T follicular helper cell (primary cell): ENCODE measurements at places on chromosomes 5 and 9.

- DNase-seq = no peak
These were observed 175.2 kb downstream of the SAXO1 start for GRCh38 chr9:18857769-18858168.

- peak; percentile 6 for DNase-seq
These were observed 13.5 kb upstream of the ANKRD18B start for GRCh38 chr9:33510262-33511183.

- DNase-seq = no peak
These were observed 413.6 kb downstream of the ELAVL2 start for GRCh38 chr9:23412458-23412857.

GRCh38 chr5:36374266-36374862, 72.7 kb upstream of the RANBP3L start:
- no peak for DNase-seq

DNA sequence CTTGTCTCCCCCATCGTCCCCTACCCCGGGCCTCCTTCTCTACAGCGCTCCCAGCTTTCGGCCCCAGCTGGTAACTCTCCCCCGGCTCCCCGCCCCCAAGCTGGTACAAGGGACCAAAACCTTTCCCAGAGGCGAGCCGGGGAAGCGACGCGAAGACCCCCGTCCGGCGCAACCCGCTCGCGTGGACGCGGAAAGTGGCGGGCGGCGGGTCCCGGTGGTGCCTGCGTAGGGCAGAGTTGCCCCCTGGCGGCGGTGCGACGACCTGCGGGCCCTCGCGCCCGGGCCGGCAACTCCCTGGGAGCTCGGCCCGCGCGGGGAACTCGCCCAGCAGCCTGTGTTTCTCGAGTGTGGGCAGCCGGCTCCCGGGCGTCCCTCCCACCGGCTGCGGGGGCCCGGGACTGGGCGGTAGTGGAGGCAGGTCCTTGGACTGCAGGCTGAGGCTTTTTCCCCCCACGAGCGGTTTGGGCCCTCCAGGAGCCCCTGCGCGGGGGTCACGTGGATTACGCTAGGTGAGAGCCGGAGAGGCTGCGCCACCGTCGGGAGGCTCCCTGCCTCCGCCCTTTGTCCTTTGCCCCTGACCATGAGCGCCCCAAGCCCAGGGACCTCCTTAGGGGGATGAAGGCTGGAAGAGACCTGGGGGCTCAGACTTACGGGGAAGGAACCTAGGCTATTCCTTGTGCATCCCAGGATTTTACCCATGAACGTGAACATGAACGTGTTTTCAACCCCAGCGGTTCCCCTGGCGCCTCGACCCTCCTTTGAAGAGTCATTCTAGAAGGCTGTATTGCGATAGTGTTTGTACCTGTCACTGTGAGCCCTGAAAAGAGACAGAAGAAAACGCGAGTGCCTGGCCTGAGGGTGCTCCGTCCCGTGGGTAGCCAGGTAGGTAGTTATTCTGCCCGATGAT, 2.9 kb upstream of the FOXD1 start:
- DNase-seq = peak; percentile 47

DNA sequence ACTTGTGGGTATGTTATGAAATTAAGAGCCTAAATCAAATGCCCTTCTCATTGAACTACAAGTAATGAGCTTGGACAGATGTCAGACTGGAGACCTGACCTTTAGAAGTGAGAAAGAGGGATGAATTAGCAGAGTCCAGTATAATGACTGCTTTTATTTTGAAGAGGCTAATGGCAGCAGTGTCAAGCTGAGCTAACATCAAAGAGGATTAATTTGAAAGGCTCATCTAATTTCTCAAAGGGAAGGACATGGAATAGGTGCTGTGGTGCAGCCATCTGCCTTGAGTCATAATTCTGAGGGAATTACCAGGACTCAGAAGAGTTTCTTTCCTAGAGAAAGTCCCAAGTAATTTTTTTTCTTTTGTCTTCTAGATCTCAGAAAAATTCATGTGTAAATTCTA, 57.6 kb downstream of the FAM81B start:
- DNase-seq = no peak

GRCh38 chr5:164553851-164554250, 1048.4 kb downstream of the MAT2B start:
- DNase-seq = no peak

- no peak for DNase-seq
These were observed 30.4 kb upstream of the SLIT3 start for GRCh38 chr5:169331292-169331852.

GRCh38 chr5:176677209-176677939, 30.1 kb downstream of the TSPAN17 start:
- no peak for DNase-seq

GRCh38 chr9:33187519-33188218, 20.5 kb upstream of the B4GALT1 start:
- no peak for DNase-seq

DNA sequence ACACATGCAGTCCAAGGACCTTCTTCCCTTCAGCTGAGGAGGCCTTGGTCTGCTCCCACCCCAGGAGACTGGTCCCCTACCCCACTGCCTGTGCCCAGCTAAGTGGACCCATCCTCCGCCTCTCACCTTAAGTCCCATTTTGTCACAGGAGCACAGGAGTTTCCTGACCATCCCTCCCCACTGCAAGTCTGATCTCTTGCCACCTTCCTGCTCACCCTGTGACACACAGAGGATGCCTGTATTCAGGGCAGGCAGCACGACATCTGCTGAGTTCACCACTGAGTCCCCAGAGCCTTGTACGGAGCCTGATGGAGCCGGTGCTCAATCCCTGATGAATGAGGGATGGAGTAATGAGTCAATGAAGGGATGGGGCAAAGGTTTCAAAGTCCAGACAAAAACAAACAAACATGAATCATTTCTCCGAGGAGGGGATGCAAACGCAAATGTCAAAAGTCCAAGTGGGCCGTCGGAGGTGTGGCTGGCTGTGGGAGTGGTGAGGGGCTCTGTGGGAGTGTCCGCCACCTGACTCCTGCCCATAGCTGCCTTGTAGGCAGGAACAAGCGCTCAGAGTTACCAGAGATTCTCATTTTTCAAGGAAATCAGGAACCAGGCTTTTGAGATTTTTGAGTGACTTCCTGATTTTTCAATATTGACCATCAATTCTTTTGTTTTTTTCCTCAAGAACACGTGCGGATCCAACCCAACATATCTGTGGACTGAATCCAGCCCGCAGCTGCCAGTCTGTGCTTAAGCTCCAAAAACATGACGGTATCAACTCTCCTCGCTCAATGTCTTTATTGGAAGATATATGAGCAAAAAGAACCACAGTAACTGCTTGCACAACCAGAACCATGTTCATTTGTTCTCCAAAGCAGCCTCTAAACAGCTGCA, 4.4 kb downstream of the RAPGEF1 start:
- DNase-seq = no peak

- DNase-seq = no peak
These were observed 78.4 kb upstream of the NR3C1 start for GRCh38 chr5:143481697-143482531.

- DNase-seq = no peak
These were observed 74.8 kb upstream of the RXRA start for GRCh38 chr9:134251296-134252069.

DNA sequence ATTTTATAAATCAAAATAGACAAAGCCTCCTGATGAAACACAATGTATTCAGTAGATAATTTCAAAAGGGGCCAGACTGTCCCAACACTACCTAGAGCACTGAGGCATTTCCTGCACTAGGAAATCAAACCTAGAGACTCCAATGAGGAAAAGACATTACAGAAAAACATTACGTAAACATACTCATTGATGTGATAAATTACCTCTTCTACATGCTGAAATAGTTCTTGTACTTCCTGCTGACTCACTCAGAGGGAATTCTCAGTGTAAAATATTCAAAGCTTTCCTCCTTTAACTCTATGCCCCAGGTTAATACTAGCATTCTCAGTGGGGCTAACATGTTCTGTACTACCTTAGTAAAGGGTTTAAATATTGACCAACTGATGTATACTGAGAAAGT, 178.0 kb downstream of the ESM1 start:
- DNase-seq = no peak

DNA sequence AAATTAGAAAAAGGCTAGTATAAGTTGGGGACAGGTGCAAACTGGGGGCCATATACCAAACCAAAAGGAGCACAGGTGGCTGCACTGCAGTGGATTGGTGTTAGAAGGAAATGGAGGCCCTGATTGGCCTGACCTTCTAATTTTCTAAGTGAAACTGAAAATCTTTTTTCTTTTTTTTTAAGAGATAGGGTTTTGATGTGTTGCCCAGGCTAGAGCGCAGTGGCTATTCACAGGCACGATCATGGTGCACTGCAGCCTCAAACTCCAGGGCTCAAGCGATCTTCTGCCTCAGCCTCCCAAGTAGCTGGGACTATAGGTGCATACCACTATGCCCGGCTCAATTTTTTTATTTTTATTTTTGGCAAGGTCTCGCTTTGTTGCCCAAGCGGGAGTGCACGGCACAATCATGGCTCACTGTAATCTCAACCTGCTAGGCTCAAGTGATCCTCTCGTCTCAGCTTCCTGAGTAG, 9.8 kb upstream of the CCDC69 start:
- no peak for DNase-seq

- DNase-seq = no peak
These were observed 80.1 kb upstream of the PLEKHG4B start for GRCh38 chr5:11898-12297.

- DNase-seq = no peak
These were observed 37.7 kb upstream of the CSNK1G3 start for GRCh38 chr5:123474228-123474627.

- DNase-seq = no peak
These were observed 25.4 kb upstream of the UBAC1 start for GRCh38 chr9:135986605-135987004.

DNA sequence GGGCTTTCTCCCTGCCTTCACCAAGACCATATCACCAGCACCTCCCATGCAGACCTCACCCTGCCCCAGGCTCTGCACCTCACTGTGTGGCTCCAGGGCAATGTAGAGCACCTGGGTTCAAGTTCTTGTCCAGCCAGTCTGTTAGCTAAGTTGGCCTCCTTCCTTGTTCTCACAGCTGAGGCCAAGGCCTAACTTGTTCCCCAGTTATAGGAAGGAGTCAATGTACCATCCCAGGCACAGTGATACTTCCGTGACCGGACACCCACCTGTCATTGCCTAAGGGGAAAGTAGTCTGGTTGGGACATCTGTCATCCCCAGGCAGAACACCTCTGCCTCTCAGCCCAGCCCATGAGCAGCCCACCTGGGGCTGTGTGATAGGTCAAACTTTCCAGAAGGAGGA, 14.4 kb upstream of the ARAP3 start:
- DNase-seq = no peak

DNA sequence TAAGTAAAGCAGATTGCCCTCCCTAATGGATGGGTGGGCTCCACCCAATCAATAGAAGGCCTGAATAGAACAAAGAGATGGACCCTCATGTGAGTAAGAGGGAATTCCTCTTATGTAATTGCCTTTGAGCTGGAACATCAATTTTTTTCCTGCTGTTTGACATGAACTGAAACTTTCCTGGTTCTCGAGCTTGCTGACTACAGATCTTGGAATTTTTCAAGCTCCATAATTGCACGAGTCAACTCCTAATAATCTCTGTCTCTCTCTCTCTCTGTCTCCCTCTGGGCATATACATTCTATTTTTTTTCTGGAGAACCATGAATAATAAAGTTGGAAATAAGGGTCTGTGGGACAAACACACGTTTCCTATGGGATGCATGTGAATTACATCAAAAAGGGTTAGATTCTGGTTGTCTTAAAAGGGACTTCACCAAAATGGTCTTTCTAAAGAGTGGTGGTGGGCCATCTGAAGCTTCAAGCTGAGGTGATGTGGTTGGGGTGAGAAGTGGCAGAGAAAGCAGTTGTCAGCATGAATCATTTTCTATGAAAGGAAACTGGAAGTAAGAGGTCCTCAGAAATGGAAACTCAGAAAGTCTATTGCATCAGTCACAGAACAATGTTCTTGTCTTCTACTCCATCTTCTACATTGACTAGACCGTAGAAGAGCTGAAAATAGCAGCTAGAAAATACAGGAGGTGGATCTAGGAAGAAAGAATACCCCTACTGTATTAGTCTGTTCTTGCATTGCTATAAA, 47.0 kb upstream of the HOMER1 start:
- DNase-seq = no peak

DNA sequence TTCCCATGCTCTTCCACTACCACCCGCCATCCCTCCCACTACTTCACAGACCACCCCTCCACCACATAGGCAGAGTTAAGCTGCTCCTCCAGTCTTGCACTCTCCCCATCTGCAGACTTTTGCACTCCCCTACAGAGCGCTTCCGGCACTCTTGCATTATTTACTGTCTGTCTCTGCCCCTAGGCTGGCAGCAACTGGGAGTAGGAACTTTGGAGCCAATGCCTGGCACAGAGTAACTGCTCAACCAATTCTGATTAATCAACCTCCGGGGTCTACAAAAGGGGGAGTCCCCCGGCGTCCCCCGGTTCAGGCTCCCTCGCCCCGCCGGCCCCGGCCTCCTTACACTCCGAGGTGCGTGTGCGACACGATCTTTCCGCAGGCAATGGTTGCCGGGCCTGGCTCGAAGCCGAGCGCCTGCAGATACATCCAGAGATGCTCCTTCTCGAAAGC, 498 bp downstream of the HAUS6 start:
- DNase-seq = no peak

- DNase-seq = no peak
These were observed 402.1 kb downstream of the DIRAS2 start for GRCh38 chr9:90240541-90240940.

GRCh38 chr9:3251309-3251708, 274.5 kb downstream of the RFX3 start:
- no peak for DNase-seq

DNA sequence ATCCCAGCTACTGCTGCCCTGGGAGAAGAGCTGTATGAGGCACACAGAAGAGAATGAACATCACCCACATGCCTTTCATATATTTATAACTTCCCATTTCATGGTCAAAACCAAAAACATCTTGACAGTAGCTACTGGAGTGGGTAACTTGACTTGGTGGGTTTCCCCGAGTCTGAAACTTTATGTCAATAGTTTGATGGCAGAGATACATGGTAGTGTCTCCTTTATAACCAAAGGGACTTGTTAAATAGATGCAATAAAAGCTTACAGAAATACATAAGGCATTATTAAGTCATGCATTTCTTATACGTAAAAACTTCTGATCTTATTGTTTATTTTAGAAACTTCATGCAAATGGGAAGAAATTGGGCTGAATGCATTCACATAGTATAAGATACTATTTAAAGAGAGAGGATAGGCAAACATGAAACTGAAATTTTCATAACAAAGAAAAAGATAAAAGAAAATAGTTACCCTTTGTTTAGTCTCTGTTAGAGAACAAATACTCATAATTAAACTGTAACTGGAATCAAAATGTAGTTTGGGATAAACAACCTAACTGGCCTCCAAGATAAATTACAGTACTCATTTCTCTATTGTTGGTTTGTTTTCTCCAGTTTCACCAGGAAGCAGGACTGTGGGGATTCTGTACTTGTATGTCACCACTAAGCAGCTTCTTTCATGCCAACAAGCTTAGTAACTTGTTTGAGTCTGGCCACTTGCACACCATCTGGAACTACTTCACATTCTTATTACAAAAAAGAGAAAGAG, 459.3 kb upstream of the MEF2C start:
- DNase-seq = no peak

DNA sequence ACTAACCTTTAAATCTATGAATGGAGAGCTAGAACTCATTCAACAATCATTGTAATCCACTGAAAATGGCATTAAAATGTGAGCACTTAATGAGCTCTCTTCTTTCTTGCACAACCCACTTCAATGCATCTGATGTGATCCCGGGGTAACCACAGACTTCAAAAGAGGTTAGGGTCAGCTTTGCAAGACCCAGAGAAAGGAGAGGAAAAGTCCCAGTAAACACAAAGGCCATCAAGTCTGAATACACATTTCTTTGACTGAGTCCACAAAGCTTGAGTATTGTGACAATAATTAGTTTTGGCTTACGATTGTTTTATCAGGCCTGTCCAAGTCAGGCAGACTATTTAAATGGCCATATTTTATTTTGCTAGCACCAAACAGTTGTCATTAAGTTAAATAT, 148.8 kb upstream of the ZNF608 start:
- no peak for DNase-seq
